Activated T-helper 17 cell treated with anti-CD3 and anti-CD28 coated beads, Interleukin-2, amount 50 U/mL, for 72 hours (primary cell): ENCODE measurements at places on chromosomes 7 and 10. TPM values are rescaled to one million over a fixed set of nuclear protein-coding genes. Genes with fewer than 3 reads are reported as not detected.

The MGMT gene
- total RNA-seq = 22.4 TPM

The TRIL gene
- total RNA-seq = not detected

GRCh38 chr10:83522881-83523386 is 616.4 kb upstream of the GHITM start:
- no peak for ATAC-seq

The DEPP1 gene
- 2.0 TPM for total RNA-seq

DNA sequence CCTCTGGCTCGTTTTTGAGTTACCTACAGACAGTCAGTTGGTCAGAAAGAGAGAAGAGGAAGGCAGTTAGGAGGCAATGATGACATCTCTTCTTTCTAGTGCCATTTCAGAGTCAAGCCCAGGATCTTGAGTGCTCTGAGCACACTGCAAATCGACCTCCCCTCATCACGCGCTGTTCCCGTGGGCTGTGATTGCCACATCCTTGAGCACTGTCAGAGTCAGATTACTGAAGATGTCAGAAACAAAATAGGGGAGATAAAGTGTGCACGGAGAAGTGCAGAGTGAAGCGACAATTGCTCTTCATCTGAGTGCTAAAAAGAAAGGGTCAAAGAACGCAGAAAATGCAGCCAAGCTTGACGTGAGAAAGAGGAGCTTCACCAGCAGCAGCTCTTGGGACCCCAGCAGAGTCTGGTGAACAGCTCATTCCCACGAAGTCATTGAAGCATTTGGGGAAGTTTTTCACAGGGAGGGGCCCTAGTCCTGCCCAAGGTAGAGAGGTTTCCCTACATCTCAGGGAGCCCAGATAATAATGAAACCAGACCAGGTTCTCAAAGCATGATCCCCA is 661.7 kb upstream of the AUTS2 start:
- no peak for ATAC-seq

- no peak for ATAC-seq
Measured at GRCh38 chr10:4637657-4638056, 188.3 kb upstream of the AKR1E2 start.
